H7 (cell line): ENCODE measurements at places on chromosomes 11 and 22.
A peak's percentile ranks its signal among the peaks of the same experiment; 100 is the strongest.

- peak; percentile 85 for DNase-seq
Observed at GRCh38 chr11:130522284-130522961, 74.0 kb downstream of the ADAMTS15 start.

- DNase-seq = no peak
Observed at GRCh38 chr11:34856251-34856650, 59.9 kb downstream of the APIP start.

DNA sequence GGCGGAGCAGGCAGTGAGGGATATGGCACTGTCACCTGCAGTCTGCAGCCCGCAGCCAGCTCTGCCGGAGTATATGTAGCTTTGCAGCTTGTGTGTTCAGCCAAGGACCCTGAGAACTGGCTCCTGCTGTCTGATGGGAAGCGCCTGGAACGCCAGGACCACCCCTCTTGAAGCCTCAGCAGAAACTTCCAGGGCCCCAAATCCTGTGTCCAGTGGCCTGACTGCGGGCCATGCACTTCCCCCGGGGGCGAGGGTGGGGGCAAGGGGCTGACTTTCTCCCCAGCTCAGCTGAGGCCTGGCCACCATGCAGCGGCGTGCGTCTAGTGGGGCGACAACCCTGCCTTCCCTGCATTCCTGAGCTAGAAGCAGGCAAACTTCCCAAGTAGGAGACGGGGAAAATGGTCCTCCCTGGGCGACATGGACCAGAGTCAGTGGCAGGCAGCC lies 32.3 kb downstream of the PISD start:
- DNase-seq = no peak

DNA sequence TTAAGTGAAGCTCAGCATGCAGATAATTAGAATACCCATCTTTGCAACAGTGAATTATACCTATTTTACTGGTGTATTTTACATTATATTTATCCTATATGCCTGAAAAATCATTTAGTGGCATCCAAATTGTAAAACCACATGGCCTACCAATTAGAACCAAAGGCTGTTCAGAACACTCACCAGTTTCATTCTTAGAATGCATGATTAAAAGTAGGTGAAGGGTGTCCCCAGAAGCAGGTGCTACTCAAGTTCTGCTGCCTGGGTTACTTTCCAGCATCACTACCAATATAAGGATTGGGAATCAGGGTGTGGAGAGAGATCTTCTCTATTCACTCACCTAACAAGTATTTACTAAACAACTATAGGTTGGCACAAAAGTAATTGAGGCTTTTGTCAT lies 103.3 kb downstream of the SGSM3 start:
- no peak for DNase-seq

DNA sequence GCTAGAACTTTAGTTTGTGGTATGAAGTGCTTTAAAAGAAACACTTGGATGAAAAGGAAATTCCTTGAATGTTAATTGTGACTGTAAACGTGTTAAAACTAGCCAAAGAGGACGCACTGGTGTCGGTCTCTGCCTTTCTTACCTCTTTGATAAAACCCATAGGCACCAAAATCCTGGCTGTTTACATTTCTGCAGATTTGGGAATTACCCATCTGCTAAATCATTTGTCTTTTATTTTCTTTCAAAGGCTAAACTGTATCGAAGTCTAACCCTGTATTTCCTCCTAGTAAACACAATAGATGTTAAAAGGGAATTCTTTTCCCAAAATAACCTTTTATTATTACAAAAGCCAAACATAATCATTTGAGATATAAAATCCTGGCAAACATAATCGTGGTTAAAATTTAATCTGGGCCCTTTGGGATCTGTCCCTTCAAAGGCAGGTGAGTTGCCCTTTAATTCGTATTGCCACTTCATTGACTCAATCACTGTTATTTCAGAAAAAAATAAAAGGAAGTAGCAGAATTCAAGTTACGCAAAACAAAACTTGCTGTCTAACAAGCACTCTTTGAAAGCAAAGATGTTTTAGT lies 2.4 kb downstream of the RASSF10 start:
- no peak for DNase-seq

GRCh38 chr11:70343636-70344035 lies 54.7 kb upstream of the CTTN start:
- no peak for DNase-seq
